ELR (cell line): ENCODE measurements at places on chromosomes 2 and 18.

DNA sequence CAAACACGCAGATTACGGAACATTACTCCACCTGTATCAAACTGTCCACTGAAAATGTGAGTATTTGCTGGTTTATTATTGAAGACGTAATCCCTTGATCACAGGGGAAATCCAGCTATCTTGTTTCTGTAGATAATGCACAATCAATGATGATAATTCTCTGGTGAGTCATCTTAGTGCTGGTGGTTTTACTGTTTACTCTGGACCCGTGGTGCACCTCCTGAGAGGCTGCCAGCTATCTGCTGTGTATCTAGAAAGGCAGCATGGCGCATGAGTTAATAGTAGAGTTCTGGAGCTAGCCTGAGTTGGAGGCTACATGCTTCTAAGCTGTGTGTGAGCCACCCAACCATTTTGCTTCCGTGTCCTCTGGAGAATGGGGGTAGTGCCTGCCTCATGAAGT lies 6.5 kb downstream of the NCAPH start:
- DNase-seq: peak; percentile 90

DNA sequence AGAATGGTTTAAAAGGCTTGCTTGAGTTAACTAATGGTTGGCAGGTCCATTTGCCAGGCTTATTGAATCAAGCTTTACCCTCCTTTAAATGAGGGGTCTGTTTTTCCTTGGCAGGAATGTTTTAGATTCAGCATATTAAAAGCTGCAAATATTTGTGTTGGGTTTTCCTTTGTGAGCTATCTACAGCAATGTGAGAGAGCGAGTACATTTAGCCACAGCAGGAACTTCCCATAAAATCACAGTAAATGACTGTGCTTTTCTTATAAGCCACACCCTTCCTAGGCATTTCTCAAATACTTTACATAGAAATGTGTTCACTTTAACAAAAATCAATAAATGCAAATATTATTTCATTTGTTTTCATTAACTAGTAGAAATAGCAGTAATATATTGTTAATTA lies 23.9 kb downstream of the CALCRL start:
- peak; percentile 17 for DNase-seq

- DNase-seq: no peak
Observed at GRCh38 chr2:131036269-131036668, 57.0 kb downstream of the FAM168B start.

- DNase-seq: no peak
Observed at GRCh38 chr18:75418293-75419005, 9.1 kb downstream of the SMIM21 start.

GRCh38 chr2:239806276-239806675 lies 218.9 kb downstream of the NDUFA10 start:
- DNase-seq: no peak

GRCh38 chr2:70962885-70963878 lies 15.2 kb upstream of the ANKRD53 start:
- DNase-seq: no peak

GRCh38 chr2:1046067-1046466 lies 95.4 kb downstream of the SNTG2 start:
- no peak for DNase-seq
